Ureter (tissue), 1 donor: ENCODE measurements at places on chromosomes 6 and 20. TPM values are rescaled to one million over a fixed set of nuclear protein-coding genes. Genes with fewer than 3 reads are reported as not detected.

GRCh38 chr6:157770946-157771345, 52.1 kb upstream of the SNX9 start:
- DNase-seq = no peak

DNA sequence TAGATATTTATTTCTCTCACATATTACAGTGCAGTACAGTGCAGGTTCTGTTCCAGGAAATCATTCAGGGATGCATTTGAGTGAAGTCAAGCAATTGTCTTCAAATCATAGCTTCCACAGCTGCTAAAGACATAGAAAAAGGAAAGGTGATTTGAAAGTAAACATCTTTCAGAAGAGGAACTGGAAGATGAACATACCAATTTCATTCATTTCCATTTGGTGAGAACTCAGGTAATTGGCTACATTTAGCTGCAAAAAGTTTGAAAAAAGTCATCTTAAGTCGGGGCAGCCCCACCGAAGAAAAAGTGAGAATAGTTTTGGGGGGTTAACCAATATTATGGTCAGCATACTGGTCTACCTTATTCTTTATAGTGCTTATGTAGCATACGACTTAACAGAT, 61.4 kb upstream of the IL20RA start:
- DNase-seq = no peak

DNA sequence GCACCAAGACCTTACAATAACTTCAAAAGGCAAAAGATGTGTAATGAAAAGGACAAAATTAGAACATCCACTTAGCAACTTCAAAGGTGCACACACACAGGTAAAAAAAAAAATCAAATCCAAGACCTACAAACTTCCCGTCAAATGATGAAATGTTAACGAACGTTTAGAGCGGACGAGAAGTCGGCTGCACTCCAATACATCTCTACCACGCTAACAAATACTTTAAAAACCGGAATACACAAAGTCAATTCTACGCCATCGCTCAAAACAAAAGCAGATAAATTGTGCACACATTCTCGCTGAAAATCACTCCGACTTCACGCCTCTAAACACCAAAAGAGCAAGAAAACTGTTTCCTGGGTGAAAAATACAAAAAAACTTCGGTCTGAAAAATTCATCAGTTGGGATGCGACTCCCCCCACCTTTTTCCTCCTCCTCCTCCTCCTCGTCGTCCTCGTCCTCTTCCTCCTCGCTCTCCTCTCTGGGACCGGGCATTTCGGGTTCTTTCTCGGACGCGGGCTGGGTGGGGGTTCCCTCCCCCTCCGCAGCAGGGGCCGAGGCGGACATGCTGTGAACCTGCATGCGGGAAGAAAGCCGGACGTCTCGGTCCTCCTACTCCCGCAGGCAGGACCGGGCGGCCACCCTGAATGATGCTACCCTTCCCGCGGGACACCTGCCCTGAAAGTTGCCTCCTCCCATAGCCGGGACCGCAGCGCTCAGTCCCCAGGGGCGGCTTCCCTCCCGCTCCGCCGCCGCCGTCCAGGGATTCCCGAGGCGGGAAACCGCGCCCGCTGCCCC, 712 bp downstream of the DEK start:
- DNase-seq = no peak

GSTA2 gene
- total RNA-seq = not detected

- no peak for DNase-seq
These were observed 152.7 kb upstream of the SLC22A16 start for GRCh38 chr6:110629153-110629552.
